ENCODE measurements at places on chromosomes 2 and 18.

- peak; percentile 67 for DNase-seq
Observed at GRCh38 chr18:79680100-79680879, 687 bp downstream of the CTDP1 start.

DNA sequence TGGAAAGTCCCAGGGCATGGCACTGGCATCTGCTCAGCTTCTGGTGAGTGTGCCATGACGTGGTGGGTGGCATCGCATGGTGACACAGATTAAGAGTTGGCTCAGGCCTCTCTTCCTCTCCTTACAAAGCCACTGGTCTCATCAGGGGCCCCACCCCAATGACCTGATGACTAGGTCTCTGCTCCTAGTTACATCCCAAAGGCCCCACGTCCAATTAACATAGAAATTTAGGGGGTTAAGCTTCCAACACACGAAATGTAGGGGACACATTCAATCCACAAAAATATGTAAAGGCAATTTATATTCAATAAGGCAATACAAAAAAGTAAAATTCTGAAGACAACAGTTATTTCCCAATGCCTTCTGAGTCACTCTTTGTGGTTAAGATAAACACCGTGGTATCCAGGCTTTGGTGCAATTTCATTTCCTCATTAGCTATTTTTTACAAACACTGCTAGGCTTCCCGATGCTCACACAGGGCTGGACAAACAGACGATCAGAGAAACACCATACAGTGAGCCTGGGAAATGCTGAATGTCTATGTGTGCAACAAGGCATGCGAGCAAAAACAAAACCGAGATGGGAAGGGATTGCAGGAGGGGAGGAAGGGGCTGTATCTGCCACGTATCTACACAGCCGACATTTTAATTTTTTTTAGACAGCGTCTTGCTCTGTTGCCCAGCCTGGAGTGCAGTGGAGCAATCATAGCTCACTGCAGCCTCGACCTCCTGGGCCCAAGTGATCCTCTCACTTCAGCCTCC is 67.2 kb downstream of the MBP start:
- DNase-seq: no peak

DNA sequence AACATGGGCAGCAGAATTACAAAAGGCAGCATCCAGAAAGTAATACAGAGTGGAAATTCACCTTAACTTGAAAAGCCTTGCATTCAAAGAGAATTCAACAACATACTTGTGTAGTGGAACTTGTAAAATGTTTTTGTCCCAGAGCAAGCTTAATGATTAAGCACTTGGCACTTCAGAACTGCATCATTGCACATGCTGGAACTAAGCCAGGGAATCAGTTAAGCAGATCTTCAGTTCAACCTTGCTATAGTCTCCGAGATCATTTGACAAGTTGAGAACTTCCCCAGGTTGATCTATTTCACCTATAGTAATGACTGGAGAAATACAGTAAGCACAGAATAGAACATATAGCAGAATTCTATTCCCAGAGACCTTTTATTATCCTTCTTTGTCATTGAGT is 1337.2 kb upstream of the NXPH2 start:
- DNase-seq: no peak

- no peak for DNase-seq
Observed at GRCh38 chr2:44191739-44192138, 23.1 kb downstream of the PPM1B start.

- no peak for DNase-seq
Observed at GRCh38 chr2:149616681-149617456, 29.3 kb upstream of the MMADHC start.

DNA sequence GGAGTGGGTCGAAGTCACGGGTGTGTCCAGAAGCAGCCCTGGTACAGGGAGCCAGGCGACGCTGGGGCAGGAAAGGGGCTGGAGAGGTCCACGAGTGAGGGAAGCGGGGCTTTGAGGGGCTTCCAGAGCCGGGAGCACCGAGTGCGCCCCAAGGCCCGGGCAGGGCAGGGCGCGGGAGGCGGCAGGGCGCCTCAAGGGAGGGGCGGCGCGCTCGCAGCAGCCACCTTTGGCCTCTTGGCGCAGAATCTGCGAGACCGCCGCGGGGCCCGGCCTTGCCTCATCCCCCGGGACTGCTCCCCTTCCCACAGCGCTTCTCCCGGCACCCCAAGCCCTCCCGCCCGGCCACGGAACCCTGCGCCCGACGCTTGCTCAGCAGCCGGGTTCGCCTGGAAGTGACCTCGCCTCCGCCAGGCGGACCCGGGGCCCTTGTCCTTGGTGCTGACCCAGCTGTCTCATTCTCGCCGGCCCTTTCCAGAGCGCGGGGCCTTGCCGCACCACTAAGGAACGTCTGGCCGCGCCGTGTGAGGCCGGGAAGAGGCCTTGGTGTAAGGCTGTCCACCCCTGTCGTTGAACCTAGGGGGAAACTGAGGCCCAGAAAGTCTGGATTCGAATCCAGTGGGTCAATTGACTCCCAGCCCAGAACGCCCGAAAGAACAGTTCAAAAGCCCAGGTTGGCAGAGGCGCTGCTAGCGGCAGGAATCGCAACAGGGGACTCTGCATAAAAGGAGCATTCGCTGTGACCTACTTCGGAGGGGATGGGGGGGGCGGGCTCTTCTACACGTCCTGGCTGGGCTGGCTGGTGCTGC is 584 bp upstream of the DNER start:
- DNase-seq: peak; percentile 89

GRCh38 chr2:17815468-17816184 is 634 bp upstream of the MSGN1 start:
- DNase-seq: peak; percentile 35

GRCh38 chr2:152647552-152647951 is 69.7 kb downstream of the PRPF40A start:
- peak; percentile 45 for DNase-seq

DNA sequence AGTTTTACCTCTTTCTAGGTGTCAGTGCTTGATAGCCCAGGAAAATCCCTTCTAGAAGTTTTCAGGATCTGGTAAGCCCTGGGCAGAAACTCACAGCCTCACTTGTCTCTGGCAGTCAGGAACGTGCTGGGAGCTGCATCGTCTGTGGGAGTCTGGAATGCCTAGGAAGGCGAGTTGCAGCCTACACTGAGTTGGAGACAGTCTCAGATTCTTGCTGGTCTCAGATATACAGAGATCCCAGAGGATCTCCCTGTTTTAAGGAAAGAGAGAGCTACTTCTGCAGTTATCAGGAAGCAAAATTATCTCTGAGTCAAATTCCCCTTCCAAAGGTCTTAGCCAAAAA is 104.4 kb upstream of the CDC42EP3 start:
- DNase-seq: no peak

DNA sequence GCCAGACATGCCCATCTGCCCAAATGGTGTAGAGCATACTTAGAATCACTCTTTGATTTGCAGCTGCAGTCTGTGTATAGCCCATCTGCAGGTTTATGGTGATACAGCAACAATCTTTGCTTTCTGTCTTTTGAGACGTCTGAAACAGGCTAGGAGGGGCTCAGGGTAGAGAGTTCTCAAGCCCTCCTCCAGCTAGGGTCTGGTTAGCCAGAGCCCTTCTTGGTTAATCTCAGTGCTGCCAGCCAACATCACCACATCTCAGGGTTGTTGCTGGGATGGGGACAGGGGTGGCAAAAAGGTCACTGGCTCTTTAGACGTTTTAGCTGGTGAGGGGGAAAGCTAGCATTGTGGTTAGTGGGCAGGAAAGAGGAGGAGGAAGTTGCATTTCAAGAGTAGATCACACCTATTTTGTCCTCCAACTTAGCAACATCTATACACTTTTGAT is 136.6 kb upstream of the ACAA2 start:
- DNase-seq: no peak

DNA sequence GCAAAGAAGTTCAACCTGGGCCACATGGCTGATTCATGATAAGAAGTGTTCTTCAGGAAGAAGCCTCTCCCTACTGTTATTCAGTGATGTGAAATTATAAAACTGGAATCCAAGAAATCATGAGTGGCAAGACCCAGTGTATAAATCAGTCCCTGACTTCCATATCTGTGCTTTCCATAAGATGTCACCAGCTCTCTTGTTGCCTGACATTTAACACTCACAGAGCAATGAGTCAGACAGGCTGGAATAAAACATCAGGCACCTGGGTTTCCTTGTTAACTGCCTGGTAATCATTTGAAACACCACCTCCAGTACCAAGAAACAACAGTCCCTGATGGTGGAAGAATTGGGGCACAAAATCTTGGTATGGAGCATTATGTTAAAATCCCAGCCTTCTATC is 76.1 kb downstream of the SCG2 start:
- no peak for DNase-seq

GRCh38 chr2:26190369-26190768 is 17.5 kb downstream of the GAREM2 start:
- DNase-seq: no peak

- no peak for DNase-seq
Observed at GRCh38 chr2:102061962-102062795, 70.4 kb downstream of the IL1R2 start.

DNA sequence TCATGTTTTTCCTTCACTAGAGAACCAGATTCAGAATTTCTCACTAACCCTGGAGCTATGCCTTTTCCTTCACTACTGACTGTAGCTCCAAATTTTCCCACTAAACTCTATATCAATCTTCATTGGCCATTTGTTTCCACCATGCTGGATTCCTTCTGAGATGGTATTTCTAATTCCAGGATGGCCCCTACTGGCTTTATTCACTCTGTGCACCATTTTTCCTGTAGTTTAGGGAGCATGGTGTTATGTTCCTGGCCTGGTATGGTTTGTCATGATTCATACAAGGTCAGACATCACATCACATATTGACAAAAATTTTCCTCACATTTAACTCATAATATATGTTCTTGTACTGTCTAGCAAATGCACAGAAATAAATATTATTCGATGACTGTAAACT is 229.2 kb upstream of the TFPI start:
- no peak for DNase-seq

GRCh38 chr2:3823748-3824147 is 120.4 kb downstream of the DCDC2C start:
- no peak for DNase-seq

GRCh38 chr2:97792416-97792815 is 79.0 kb downstream of the ZAP70 start:
- no peak for DNase-seq

GRCh38 chr2:169771021-169771420 is 27.6 kb upstream of the SSB start:
- DNase-seq: no peak

DNA sequence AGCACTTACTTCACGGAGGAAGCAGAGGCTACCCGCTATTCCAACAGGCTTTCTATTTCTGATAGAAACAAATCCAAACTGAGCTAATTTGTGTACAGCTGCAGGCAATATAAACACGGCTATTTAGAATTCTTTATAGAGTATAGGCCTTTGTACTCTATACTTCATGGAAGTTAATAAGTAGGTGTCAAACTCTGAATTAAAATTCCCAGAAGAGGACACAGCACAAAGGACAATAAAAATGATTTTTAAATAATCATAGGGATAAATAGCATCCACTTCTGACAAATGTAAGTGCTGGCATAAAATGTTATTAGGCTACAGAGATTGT is 261.5 kb downstream of the AFF3 start:
- DNase-seq: no peak

DNA sequence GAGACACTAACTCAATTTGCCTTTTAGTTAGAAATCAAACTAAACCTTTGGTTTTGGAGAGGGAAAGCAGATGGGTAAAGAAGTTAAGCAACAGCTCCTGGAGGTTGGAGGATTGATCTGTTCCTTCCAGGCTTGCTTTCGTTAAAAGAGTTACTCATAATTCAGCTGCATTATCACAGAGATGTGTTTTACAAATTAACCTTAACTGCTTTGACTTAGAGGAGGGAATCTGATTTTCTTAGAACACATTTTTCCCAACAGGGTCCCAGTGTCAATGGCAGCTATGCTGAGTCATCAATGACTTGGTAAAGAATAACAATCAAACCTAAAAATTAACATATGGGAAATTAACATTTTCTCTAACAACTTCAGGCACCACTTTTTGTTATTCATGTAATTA is 113.4 kb downstream of the COPS8 start:
- no peak for DNase-seq

DNA sequence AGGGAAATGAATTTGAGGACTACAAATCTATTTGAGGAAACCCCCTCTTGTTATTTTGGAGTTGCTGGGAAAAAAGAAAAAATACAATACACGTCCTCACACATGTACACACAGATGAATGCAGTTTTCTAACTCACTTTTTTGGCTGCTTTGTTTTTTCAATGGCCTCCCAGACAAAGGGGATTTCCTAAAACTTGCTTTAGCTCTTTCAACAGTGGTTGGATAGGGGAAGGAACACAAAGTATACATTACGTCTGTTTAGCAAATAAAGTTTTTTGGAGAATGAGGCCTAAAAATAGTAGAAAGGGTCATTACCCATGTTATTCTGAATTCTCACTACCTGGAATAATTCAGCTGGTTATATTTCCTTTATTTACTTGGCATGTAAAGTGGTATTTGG is 125.3 kb upstream of the ITGB6 start:
- DNase-seq: no peak

DNA sequence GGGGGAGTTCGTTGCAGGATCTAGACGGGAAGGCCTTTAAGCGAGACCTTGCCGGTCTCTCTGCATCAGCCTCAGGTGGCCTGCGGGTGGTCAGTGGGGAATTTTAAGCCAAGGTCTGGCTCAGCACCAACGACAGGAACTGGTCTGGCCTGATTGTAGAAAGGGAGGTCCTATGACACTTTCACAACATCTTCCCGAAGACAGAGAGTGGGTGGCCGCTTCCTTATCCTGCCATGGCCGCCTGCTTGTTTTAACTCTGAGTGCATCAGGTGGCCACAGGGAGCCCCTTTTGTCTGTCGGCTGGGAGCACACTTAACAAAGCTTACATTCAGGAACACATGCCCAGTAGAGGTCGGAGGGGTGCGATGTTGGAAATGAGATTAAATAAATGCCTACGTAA is 363.7 kb upstream of the MYT1L start:
- DNase-seq: peak; percentile 38

DNA sequence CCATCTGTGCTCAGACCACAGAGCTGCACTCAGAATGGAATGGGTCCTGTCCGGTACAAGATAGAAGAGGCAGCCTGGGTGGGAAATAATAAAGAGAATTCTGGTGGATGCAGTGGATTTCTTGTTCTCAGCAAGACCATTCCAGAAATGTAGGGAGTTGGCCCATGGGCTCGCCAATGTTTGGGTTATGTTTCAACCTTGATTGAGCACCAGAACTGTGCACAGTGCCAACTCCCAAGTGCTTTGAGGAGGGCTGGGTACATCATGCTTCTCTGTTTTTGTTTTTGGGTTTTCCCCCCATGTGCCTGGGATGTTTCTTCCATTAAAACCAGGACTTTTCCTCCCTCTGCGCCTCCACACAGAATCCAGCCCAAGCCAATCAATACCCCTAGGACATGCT is 304.1 kb downstream of the TNS1 start:
- no peak for DNase-seq

DNA sequence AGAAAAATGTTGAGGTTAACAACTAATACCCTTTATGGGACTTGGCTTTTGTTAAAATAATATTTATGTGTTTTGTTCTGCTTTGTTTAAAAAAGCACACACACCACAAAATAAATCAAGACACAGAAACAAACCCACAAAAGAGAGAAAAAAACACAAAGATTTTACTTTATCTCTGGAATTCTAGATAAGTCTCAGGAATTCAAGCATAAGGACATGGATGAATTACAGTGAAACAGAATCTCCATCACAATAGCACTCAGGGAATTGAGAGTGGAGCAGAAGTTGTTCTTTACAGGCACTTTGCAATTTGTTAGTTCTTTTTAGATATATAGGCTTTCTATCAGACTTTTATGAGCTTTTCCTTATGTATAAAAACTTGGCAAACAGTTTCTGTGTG is 360.9 kb upstream of the ZC3H15 start:
- DNase-seq: no peak
